ENCODE measurements at places on chromosomes 6 and 20. TPM values are rescaled to one million over a fixed set of nuclear protein-coding genes. Genes with fewer than 3 reads are reported as not detected.

- no peak for DNase-seq
These were observed 27.1 kb downstream of the PRR18 start for GRCh38 chr6:166281104-166281503.

GRCh38 chr20:34709831-34710567 lies 5.9 kb downstream of the TP53INP2 start:
- no peak for DNase-seq

DNA sequence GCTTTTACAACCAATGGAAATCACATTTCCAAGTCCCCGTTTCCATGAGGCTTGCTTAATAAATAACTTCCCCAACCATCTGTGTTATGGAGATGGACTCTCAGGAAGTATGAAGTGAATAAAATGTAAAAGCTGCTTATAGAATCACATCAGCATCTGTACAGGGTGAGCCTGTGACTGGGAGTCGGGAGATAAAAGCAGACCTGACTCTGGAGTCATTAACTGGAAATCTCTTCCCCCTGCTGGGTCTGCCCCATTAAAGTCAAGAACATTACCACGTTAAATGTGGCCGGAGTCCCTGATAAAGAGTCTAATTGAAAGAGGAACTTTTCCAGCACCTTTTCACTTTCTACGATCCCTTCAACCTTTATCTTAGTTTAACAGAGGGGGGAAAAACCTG lies 368.5 kb downstream of the DOK5 start:
- DNase-seq, result no peak

GRCh38 chr6:5619249-5619648 lies 357.9 kb downstream of the FARS2 start:
- DNase-seq, result no peak

GRCh38 chr20:61486198-61486597 lies 234.1 kb downstream of the CDH4 start:
- DNase-seq, result no peak

- DNase-seq, result no peak
These were observed 34.7 kb upstream of the TBXT start for GRCh38 chr6:166202321-166202733.

DNA sequence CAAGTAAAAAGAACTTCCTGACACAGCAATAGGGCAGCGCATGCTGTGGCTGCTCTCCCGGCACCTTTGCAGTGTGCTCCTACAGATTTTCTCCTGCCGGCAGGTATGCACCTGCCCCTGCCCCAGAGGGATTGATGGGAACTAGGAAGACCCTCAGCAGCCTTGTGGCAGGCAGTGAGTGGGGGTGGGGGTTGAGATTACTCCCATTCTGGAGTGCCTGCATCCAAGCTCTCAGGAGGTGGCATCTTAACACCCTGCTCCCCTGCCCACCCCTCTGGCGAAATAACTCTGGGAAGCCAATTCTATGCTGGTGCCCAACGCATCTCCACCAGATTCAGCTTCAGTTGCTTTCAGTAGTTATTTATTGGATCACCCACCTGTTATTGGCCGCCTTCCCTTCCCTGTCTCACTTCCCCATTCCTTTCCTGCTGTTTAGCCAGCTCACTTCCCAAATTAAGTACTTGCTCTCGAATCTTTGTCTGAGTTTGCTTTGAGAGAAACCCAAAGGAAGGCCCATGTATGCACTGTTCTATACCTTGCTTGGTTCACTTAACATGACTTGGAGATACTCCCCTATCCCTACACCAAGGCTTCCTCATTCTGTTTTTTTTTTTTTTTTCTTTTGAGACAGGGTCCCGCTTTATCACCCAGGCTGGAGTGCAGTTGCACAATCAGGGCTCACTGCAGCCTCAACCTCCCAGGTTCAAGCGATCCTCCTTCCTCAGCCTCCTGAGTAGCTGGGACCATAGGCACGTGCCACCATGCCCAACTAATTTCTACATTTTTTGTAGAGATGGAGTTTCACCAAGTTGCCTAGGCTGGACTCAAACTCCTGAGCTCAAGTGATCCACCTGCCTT lies 29.3 kb upstream of the SLC23A2 start:
- DNase-seq, result no peak

Gene PTK6
- total RNA-seq, result 0.57 TPM

Measured in activated naive CD4-positive, alpha-beta T cell treated with anti-CD3 and anti-CD28 coated beads, Interleukin-2, amount 50 U/mL, for 72 hours (primary cell).